ENCODE measurements at places on chromosomes 1 and 21.

DNA sequence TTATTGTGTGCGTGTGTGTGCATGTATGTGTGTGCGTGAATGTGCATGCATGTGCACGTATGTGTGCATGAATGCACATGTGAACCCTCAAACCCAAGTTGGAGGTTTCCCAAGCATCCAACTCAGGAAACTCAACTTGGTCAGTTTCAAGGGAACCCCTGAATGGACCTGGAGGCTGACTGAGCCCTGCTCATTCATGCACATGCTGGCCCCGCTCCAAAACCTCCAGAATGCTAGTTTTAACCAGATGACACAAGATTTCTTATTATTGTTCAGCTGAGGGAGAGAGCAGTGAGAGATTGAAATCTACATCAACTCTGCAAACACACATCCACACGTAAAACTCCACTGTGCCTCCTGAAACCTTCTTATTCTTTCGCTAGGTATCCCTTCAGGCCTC, 104.4 kb downstream of the OMA1 start:
- DNase-seq = no peak

- DNase-seq = no peak
Measured at GRCh38 chr1:56540467-56540866, 38.9 kb downstream of the PLPP3 start.

- DNase-seq = no peak
Measured at GRCh38 chr1:100065969-100066227, 66.8 kb downstream of the SASS6 start.

DNA sequence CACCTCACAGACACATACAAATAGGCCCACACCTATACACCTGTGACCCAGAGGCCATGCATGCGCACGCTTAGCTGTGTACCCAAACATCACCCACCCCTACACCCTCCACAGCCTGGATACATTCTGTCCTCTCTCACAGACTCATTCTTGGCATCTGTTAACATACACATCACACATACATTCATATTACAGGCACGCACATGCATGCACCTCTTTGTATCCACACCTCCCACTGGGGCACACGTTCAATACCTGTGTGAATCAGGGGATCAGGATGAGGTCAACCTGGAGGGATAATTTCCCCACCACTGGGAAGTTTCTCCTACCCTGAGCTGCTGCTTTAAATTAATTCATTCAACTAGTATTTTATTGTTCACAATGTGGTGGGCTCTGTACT, 35.6 kb upstream of the EPB41 start:
- DNase-seq = no peak

GRCh38 chr1:44135886-44136285, 5.5 kb downstream of the KLF18 start:
- DNase-seq = no peak

GRCh38 chr1:58762806-58763205, 21.0 kb downstream of the JUN start:
- no peak for DNase-seq

DNA sequence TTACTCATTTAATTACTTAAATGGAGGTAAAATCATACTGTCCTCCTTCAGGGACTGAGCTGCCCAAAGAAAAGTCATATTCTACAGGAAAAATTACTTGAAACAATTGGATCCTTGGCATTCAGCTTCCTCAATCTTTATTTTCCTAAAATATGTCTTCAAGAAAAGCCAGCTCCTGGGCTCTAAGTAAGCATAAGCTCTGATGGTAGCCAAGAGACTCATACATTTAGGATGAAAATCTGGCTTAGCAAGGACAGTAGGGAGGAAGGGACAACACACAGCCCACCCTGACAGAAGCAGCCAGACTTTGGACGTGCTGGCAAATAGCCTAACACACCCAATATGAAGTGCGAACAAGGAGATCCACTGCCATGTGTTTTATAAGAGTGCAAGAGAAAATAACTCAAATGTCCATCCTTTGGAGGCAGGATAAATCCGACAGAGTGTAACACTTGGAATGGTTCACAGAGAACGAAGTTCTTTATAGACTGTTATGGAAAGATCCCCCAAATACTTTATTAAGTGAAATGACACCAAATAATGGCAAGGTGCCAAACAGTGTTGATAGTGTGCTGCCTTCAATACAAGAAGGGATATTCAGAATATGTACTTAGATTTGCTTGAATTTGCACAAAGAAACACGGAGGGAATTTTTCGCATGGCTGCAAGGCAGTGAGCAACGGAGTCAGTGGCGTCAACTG, 14.1 kb downstream of the CAPN8 start:
- DNase-seq = no peak

- no peak for DNase-seq
Measured at GRCh38 chr1:7317888-7318287, 453.2 kb upstream of the VAMP3 start.

All from activated CD4-positive, alpha-beta T cell treated with anti-CD3 and anti-CD28 coated beads, Interleukin-2, amount 50 U/mL, for 1 hour (primary cell).